CD4-positive, alpha-beta memory T cell (primary cell): ENCODE measurements at places on chromosomes 7 and 10. TPM values are rescaled to one million over a fixed set of nuclear protein-coding genes. Genes with fewer than 3 reads are reported as not detected.

The C10orf105 gene
- total RNA-seq, result 0.11 TPM

The PHYH gene
- total RNA-seq, result 8.7 TPM

The GARIN1A gene
- 3.4 TPM for total RNA-seq

GRCh38 chr10:81136261-81136660 is 598.6 kb downstream of the SH2D4B start:
- H3K27me3 ChIP-seq, result no peaks in the 10 kb centered on the region
- H3K27ac ChIP-seq, result no peak overlapping the region
- no peak overlapping the region for H3K4me3 ChIP-seq
- DNase-seq, result no peak
- no peaks in the 10 kb centered on the region for H3K4me1 ChIP-seq

DNA sequence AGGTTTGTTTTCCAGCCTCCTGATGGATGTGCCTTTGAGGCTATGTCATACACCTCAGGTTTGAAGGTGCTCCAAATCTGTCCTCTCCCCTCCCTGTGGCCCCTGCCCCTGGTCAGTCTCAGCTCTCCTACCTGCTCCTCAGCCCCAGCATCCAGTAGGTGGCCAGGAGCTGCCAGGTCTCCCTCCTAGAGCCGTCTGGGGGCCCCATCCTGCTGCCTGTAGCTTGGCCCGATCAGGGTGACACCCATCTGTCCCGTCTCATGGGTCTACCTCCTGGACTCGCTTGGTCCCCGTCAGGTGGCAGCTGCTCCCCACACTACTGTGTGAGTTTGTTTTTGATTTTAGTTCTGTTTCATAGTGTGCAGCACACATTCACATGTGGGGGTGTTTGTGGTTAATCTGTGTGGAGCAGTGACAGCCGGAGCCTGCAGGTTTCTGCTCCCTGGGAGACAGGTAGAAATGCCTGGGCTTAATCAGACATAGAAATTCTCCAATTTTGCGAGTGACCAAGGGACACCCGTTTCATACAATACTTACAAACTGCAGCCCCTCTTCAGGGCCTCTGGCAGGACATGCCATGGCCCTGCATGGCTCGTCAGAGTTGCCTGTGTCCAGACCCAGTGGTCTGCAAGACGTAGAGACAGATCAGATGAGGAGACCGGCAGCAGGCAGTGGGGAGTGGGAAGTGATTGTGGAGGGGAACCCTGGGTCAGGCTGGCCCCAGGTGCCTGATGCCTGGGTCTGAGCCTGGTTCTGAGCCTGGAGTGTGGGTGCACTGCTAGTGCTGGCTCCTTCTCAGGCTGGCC is 17.1 kb downstream of the ADCY1 start:
- no peaks in the 10 kb centered on the region for H3K4me1 ChIP-seq
- no peak overlapping the region for H3K4me3 ChIP-seq
- no peak overlapping the region for H3K27ac ChIP-seq
- H3K36me3 ChIP-seq, result no peaks in the 10 kb centered on the region
- H3K27me3 ChIP-seq, result no peaks in the 10 kb centered on the region

- H3K36me3 ChIP-seq, result no peaks in the 10 kb centered on the region
- no peaks in the 10 kb centered on the region for H3K27me3 ChIP-seq
- no peak overlapping the region for H3K4me3 ChIP-seq
- no peak for DNase-seq
Measured at GRCh38 chr10:49252313-49253034, 46.5 kb upstream of the C10orf71 start.

DNA sequence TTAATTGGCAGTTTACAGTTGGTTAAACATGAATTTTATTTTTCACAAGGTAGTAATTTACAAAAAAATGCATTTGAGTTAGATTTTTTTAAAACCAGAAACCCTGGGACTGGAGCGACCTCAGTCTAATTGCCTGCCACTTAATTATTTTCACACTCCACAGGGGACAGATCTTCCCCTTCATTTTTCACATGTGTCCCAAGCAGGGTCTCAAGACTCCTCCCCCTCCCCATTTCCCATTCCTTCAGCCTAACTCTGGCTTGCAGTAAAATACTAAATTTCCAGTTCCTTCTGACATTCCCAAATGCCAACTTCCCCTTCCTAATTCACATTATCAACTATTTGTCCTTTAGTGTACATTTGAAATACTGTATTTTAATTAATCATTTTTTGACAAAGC is 948 bp downstream of the ZNF138 start:
- no peaks in the 10 kb centered on the region for H3K27me3 ChIP-seq
- peaks cover 27% of the 10 kb centered on the region for H3K4me1 ChIP-seq
- H3K4me3 ChIP-seq, result peak overlapping the region; percentile 87
- peaks cover 12% of the 10 kb centered on the region for H3K36me3 ChIP-seq
- no peak for DNase-seq

DNA sequence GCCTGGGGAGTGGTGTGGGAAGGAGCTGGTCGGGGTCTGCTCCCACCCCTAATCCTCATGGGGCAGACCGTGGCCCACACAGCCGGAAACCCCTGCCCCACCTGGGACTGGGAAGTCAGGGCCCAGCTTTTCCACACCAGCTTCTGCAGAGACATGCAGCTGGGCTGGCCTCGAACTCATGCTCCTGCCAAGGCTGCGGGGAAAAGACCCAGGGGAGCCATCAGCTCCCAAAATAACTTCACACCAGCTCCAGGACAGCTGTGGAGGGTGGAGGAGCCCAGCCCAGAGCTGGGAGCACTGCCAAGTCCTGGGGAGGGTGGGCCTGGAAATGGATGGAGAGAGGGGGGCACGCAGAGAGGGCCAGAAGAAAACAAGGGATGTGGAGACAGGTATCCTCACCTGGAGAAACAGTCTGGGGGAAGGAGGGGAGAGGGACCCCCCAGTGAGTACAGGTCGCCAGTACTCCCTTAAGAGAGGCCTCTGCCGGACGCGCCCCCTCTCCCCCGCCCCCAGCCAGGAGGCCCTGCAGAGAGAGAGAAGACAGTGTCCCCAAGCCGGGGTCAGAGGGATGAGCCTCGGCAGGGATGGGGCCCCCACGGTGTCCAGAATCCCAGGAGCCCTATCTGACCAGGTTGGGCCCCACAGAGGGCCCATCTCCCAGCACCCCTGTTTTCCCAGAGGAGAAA is 11.5 kb upstream of the GRIFIN start:
- no peaks in the 10 kb centered on the region for H3K4me1 ChIP-seq
- H3K27ac ChIP-seq, result no peak overlapping the region
- no peaks in the 10 kb centered on the region for H3K27me3 ChIP-seq
- DNase-seq, result no peak
- H3K36me3 ChIP-seq, result no peaks in the 10 kb centered on the region
